ENCODE measurements at places on chromosomes 12 and 14.

- DNase-seq = no peak
Measured at GRCh38 chr12:103273645-103274044, 222.1 kb downstream of the C12orf42 start.

- no peak for DNase-seq
Measured at GRCh38 chr14:72014486-72014885, 82.3 kb downstream of the RGS6 start.

DNA sequence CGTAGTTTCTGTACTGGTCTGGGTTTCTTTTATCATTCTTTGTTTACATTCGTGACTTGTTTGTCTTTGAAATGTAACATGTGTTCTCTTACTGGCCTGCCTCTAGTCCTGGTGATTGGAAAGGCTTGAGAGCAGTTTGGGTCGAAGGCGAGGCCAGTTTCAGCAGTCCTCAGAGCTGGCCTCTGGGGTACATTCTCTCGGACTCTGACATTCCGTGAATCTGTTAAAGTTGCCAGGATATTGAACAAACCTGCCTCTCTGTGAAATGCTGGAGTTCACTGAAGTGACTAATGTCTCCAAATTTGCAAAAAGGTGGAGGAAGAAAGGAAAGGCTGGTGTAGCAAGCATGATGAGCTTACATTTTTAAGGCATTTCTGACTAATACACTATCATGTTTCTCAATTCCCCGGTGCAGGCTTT, 1.5 kb downstream of the PLEKHA5 start:
- no peak for DNase-seq

DNA sequence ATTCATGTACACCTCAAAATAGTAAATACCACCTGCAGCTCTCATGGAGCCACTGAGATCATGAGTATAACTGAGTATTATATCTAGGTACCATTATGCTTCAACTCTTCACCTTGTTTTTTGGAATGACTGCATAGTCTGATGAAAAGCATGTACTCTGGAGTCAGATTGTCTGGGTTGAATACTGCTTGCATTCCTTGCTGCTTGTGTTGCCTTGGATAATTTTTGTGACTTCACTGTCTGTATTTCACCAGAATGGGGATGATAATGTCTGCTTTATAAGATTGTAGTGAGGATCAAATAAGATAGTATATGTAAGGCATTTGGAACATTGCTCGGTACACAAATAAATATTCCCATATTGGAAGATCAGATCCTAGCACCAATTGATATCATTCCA, 54.2 kb downstream of the SUSD6 start:
- DNase-seq = no peak

- DNase-seq = no peak
Measured at GRCh38 chr12:131395971-131396573, 314.8 kb upstream of the SFSWAP start.

- DNase-seq = no peak
Measured at GRCh38 chr12:62525271-62525670, 58.6 kb downstream of the MON2 start.

DNA sequence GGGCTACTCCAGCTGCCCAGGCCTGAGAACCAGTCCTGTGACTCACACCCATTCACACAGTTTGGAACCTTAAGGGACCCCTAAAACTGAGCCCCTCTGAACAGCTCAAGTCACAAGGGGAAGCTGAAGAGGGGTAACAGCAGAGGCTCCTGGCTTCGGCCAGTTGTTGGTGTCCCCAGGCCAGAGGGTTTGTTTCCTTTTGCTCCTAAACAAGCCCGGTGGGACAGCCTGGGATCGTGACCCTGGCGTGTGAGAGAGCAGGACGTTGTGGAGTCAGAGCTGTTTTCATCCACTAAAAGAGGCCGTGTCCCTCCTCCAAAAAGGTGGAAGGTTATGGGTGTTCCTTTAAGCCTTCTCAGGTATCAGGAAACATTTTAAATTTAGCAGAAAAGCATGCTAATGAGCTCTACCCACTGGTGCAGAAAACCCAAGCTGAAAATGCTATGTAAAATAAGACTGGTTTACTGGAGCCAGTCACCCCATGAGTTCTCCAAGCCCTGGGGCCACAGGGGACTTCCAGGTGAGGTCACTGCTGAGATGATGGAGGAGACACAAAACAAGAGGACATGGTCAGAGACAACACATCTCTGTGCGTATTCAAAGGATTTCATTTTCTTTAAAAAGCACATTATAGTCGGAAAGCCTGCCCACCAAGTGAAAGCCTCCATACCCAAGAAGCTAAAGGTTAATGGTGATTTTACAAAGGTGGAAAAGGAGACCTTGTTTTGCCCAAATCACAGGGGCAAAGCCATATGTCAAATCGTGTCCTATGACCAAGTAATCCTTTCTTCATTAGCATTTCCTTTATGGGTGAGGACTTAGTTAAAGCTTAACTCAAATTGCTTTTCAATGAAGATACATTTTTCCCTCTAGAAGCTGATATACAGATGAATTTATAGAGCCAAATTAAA, 14.1 kb downstream of the PRKAB1 start:
- DNase-seq = no peak

DNA sequence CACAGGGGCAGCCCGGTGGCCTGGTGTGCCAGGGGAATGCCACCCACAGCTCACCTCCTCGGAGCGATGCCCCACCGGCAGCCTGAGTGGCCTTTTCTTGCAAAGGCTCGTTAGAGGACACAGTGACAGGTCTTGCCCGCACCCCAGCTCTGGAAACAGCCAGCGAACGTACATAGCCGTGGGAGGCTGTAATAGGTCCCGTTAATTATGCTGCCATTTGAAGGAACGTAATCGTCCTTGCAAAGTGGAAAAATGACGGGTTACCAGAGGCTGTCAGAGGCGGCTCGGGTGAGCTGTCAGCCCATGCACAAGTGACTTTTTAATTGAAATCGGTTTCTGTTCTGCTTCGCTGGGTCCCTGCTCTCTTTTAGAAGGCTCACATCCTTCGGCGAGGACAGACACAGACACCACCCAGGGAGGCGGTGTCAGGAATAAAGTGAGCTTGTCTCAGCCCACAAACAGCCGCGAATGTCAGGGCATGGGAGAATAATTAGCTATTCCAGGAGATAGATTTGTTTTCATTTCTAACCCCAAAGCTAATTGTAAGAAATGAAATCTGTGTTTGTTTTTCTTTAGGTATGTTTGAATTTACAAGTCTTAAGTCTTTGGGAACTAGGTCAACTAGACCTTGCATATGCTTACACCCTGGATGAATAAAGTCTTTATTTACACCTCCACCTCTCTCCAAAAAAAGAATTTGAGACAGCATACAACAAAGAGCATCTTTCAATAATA, 77.2 kb upstream of the RFLNA start:
- DNase-seq = no peak

DNA sequence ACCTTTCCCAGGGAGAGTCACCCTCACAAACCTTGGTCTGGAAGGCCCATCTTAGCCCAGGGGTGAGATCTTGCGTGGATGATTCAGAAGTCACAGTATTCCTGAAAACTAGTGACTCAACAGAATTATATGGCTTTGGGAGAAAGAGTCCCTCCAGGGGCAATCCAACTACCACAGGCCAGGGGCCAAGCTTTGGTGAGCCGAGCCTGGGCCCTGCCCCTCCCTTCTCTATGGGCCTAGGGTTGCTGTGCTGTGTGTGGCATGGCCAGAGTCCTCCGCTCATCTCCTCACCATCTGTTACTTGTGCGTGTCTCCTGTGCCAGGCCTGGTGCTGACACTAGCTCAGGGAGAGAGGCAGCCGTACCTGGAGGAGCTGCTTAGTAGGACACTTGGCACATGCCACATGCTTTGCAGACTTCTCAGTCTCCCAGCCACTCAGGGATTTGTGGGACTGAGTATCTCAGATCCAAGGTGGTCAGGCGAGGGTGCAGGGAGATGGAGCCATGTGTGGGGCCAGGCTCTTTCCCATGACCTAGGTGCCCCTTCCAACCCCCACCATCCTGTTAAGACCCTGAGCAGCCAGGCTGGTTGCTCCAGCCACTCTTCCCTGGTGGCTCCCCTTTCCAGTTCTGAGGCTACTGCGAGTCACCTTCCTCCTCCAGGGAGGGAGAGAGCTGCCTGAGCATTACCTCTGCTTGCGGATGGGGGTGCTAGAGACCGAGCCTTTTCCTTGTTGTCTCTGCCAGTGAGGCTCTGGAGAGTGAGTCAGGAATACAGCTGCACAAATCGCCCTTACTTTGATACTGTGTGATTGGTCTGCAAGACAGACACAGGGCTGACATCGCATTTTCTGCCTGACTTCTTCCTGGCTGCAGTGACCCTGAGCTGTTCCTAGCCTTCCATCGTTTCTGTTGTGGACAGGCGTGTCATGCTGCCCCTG, 94.1 kb downstream of the SLC25A47 start:
- peak; percentile 59 for DNase-seq

DNA sequence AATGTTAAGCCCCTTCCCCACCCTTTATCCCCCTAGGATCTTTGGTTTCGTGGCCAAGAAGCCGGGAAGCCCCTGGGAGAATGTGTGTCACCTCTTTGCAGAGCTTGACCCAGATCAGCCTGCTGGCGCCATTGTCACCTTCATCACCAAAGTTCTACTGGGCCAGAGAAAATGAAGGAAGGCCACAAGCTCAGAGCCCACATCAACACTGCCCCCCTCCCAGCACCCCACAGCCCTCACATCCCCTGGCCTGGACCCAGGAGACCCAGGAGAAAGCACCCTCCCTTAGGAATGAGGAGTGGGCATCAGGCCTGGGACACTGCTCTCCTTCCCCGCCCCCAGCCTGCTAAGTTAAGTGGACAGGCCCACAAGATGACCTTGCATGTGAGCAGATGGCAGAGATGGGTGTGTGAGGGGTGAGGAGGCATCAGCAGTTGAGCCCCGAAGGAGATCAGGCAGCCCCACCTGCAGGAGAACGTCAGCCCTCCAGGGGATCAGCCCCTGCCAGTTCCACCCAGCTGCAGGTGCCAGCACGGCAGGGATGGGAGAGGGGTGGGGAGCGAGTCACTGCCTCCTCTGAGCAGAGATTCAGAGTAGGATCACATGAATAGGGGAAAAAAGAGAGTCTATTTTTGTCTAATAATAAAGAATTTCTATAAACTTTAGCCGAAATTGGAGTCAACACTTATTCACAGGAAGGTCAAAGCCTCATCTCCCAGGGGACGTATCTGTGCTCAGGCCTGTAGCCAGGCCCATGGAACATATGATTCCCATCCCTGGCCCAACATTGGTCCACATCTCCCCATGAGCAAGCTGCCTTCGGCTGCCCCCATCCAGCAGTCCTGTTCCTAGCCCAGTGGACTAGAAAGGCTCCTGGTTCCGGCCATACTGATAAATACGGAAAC, 14.1 kb downstream of the TNS2 start:
- DNase-seq = no peak

DNA sequence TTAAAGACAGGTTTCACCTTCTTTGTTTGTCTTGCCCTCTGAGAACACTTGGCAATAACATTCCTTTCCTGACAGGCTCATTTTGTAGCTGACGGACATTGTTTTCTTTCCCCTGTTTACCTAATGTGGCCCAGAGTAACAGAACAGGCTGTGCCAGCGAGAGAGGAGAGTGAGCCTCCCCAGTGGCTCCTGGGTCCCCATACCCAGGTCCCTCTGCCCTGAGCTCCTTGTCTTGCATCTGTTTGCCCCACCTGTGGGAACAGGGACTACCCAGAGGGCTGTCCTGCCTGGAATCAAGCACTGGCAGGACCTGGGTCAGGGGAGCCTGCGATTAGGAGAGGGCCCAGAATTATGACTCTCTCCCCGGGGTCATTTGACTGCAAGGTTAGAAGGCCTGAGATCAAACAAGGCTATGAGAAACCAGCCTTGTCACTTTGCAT, 222.9 kb downstream of the ZFP36L1 start:
- DNase-seq = no peak

DNA sequence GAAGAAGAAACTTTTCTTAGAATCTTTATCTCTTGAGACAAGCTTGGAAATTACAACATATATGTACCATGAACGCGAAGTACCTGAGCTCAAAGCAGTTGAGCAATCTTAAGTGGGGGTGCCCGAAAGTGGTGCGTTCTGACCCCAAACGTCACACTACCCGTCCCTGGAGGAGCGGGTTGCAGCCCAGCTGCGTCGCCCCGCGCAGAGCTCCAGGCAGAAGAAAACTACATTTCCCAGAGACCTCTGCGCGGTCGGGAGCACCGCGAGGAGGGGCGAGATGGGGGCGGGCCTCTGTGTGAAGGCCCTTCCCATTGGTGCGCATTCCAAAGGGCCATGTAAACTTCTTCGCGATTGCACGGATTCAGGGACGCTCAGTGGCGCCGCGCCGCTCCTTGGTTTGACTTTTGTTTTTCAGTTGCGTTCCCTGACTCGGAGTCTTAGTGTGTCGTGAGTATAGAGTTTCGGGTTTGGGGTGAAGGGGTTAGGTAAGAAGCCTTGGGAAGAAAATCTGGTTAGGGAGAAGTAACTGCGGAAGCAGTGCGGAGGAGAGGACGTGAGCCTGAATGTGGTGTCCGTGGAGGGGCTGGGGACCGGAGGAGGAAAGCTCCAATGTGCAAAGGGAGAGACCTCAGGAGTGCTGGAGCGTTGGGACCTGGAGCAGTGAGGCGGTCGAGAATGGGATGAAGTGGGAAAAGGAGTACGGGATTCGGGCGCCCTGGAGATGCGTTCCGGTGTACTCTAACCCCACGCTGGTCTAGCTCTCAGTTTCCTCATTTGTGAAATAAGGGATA, at the start of gene CCDC77:
TSS of gene CCDC77 (plus strand) at position 410 of the 794 bp plus-strand sequence. CDS start 7,740 bp downstream, outside the sequence.
- DNase-seq = peak; percentile 67

DNA sequence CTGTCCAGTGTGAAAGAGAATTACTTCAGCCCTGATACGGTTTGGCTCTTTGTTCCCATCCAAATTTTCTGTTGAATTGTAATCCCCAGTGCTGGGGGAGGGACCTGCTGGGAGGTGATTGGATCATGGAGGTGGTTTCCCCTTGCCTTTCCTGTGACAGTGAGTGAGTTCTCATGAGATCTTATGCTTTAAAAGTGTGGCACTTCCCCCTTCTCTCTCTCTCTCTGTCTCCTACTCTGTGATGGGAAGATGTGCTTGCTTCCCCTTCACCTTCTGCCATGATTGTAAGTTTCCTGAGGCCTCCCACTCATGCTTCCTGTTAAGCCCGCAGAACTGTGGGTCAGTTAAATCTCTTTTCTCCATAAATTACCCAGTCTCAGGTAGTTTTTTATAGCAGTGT, 5.5 kb upstream of the SLC15A5 start:
- DNase-seq = no peak

- DNase-seq = no peak
Measured at GRCh38 chr12:107335802-107336570, 242.6 kb upstream of the CRY1 start.

GRCh38 chr12:40566271-40566670, 126.0 kb upstream of the CNTN1 start:
- no peak for DNase-seq

DNA sequence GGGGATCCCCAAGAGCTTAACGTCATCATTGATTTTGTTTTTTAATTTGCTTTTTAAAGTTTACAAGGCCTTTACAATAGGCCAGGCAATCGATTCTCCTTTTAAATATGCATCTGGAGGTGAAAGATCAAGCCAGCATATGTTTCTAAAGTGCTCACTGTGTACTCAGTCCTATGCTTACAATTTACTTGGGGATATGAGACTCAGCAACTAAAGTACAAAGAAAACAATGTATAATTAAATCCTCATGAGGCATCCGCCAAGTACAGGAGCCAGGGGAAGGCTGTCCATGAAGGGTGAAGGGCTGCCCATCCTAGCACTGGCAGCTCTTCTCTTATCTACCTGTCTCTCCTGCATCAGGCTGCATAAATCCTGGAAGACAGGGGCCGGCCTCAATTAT, 11.8 kb downstream of the CCDC92 start:
- no peak for DNase-seq

All from AG09319 (cell line).